ENCODE measurements at places on chromosomes 3 and 15. TPM values are rescaled to one million over a fixed set of nuclear protein-coding genes. Genes with fewer than 3 reads are reported as not detected.

LRRC34 gene
- 0.87 TPM for total RNA-seq

GP9 gene
- total RNA-seq = not detected

TRPM1 gene
- total RNA-seq = not detected

DNA sequence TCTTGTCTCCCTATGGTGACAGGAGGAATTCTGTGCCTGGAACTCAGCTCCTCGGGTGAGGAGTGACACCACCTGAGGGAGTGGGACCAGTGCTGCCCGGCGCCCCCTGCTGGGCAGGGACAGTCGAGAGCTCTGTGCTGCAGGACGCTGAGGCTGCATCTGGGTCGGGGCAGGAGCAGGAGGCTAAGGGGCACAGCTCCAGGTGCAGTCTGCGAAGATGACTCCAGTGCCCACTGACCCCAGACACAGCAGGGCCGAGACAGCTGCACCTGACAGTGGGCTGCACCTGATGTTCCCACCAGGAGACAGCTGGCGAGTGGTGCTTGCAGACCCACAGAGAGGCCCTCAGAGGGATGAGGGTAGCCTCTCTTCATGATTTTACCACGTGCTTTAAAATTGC is 152.9 kb downstream of the ATP10A start:
- no peaks in the 10 kb centered on the region for H3K4me1 ChIP-seq
- no peaks in the 10 kb centered on the region for H3K36me3 ChIP-seq
- no peak overlapping the region for H3K27ac ChIP-seq
- H3K4me3 ChIP-seq = no peak overlapping the region

DNA sequence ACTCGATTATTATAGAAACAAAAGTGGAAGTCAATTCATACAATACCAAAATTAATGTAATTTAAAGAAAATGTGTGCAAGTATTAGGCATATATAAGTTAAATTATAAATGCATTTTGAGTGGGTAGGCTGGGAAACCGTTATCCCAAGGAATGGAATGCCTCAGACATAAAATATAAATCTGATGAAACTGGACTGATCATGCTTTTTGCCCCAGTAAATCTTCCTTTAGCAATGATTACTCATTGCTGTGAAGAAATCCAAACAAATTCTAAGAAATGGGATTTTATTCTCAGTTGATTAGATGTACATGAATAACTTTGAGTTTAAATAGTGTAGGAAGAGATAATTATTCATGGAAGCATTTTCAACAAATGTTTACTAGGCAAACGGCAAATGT is 185.5 kb upstream of the KCNMB2 start:
- H3K4me1 ChIP-seq = peaks cover 27% of the 10 kb centered on the region
- H3K36me3 ChIP-seq = no peaks in the 10 kb centered on the region
- DNase-seq = no peak
- no peak overlapping the region for H3K4me3 ChIP-seq
- no peak overlapping the region for H3K27ac ChIP-seq
- H3K27me3 ChIP-seq = no peaks in the 10 kb centered on the region

- H3K4me3 ChIP-seq = no peak overlapping the region
- H3K36me3 ChIP-seq = no peaks in the 10 kb centered on the region
- no peaks in the 10 kb centered on the region for H3K27me3 ChIP-seq
- no peaks in the 10 kb centered on the region for H3K4me1 ChIP-seq
- no peak overlapping the region for H3K27ac ChIP-seq
- no peak for DNase-seq
Measured at GRCh38 chr3:157412323-157412855, 24.3 kb upstream of the PTX3 start.

GRCh38 chr3:64490180-64490724 is 197.5 kb downstream of the ADAMTS9 start:
- H3K4me3 ChIP-seq = no peak overlapping the region
- H3K27me3 ChIP-seq = peaks cover 28% of the 10 kb centered on the region
- no peak for DNase-seq

DNA sequence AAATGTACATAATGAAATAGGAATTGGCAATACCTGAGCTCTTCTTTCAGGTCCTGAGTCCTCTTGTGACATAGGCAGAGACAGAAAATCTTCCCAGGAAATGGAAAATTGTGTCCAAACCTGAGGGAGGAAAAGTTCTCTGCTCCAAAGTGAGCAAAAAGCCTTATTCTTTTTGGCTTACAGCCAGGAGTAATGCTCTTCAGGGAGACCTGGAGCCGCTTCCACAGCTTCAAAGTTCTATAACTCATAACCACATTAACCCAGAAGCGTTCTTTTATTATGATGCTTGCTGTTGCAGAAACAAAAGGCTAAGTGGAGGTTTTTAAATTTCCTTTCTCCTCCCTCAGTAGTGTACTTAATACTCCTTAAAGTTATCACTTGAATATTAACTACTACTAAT is 633 bp downstream of the IGSF10 start:
- no peaks in the 10 kb centered on the region for H3K4me1 ChIP-seq
- no peak overlapping the region for H3K4me3 ChIP-seq
- no peaks in the 10 kb centered on the region for H3K36me3 ChIP-seq
- no peak overlapping the region for H3K27ac ChIP-seq
- peaks cover 48% of the 10 kb centered on the region for H3K27me3 ChIP-seq

DNA sequence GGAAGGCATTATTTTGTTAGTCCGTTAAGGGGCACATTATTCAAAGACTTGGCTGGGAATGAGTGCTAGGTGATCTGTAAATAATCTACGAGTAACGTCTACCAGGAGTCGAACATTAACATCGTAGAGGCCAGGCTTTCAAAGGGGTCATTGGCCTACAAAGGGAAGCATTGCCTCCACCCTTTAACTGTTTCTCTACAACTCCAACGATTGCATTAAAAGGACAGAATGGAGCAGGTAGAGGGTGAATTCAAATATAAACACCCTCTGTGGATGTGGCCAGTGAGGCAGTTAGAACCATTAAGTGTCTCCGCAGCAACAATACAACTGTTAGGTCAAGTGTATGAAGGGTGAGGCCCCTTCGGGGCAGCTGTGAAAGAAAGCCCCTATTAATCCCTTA is 126.0 kb upstream of the LMOD3 start:
- peaks cover 1% of the 10 kb centered on the region for H3K4me1 ChIP-seq
- H3K4me3 ChIP-seq = no peak overlapping the region
- no peaks in the 10 kb centered on the region for H3K27me3 ChIP-seq
- H3K27ac ChIP-seq = no peak overlapping the region
- H3K36me3 ChIP-seq = no peaks in the 10 kb centered on the region

GRCh38 chr3:145953316-145953715 is 207.7 kb downstream of the PLOD2 start:
- no peaks in the 10 kb centered on the region for H3K4me1 ChIP-seq
- H3K27ac ChIP-seq = no peak overlapping the region
- DNase-seq = no peak
- H3K4me3 ChIP-seq = no peak overlapping the region

- H3K36me3 ChIP-seq = no peaks in the 10 kb centered on the region
- H3K27me3 ChIP-seq = peaks cover 77% of the 10 kb centered on the region
- H3K27ac ChIP-seq = no peak overlapping the region
- H3K4me3 ChIP-seq = peak overlapping the region; percentile 11
- H3K4me1 ChIP-seq = peaks cover 4% of the 10 kb centered on the region
Measured at GRCh38 chr15:98292442-98293240, 332.1 kb downstream of the ARRDC4 start.

DNA sequence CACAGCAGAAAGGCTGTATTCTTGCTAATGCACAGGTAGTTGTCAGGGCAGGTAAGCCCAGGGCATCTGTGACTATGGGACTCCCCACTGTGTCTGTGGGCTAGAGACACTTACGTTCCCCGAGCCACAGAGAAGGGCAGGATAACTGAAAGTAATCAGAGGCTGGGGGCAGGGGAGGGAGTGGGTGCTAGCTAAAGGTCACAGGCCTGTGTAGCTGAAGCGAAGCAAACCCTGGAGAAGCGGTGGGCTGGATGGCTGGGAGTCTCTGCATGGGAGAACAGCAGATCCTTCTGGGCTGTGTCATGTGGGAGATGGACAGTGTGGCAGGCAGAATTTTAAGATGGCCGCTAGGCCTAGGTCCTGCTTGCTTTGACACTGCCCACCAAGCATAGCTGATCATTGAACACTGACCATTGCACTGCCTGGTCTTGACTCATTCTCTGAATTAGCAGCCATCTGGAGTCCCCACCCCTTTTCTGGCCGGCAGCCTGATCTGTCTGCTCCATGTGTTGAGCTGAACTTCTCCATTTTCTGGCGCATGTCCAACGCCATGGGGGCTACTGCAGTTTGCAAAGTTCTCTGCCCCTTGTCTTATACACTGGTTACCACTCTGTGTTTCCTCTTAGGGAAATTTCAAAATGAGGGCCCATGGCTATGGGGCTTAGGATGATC is 110.0 kb downstream of the DGKG start:
- no peak overlapping the region for H3K4me3 ChIP-seq
- H3K36me3 ChIP-seq = peaks cover 59% of the 10 kb centered on the region
- H3K4me1 ChIP-seq = no peaks in the 10 kb centered on the region
- no peak for DNase-seq
- H3K27me3 ChIP-seq = no peaks in the 10 kb centered on the region
- no peak overlapping the region for H3K27ac ChIP-seq

DNA sequence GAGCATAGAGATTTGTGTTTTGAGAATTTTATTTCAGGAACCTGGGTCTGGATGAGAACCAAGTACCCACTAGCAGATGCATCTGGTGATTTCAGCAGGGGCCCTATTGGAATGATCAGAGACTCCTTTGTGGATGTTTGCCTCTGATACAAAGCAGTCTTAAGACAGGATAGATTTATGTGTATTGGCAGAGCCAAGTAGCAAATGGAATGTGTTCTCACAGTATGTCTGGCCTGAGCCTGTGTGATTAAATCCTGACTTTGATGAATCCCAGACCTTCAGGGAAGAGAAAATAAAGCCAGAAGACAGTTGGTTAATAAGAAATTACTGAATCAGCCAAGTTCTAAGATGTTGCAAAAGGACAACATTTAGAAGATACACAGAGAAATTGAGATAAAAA is 755.5 kb upstream of the SEMA6D start:
- H3K4me1 ChIP-seq = no peaks in the 10 kb centered on the region
- DNase-seq = no peak
- no peak overlapping the region for H3K4me3 ChIP-seq
- no peaks in the 10 kb centered on the region for H3K27me3 ChIP-seq
- H3K36me3 ChIP-seq = no peaks in the 10 kb centered on the region
